Right atrium auricular region (tissue), 2 donors: ENCODE measurements at places on chromosomes 5 and 9. TPM values are rescaled to one million over a fixed set of nuclear protein-coding genes. Genes with fewer than 3 reads are reported as not detected.
A peak's percentile ranks its signal among the peaks of the same experiment; 100 is the strongest.

Gene SLCO6A1
- total RNA-seq: not detected

Gene PCDHGB4
- total RNA-seq: 6.4 TPM

Gene TICAM2
- total RNA-seq: 0.67 TPM

DNA sequence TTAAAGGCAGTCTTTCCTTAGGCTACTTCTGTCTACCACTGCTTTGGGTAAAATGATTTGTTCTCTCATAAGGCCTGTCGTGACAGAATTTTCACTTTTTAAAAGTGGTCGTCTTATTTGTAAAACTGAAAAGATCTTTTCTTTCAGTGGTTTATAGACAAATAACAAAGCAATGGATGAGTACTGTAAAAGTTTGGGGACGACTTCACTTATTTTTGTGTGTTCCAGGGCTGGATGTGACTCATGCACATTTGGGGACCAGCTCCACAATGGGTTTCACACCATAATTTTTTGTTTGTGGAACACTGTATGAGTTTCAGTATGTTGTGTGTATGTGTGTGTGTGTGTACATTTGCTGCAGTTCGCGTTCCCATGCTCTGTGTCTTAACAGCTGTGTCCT is 53.6 kb downstream of the ARHGAP26 start:
- no peak for DNase-seq

DNA sequence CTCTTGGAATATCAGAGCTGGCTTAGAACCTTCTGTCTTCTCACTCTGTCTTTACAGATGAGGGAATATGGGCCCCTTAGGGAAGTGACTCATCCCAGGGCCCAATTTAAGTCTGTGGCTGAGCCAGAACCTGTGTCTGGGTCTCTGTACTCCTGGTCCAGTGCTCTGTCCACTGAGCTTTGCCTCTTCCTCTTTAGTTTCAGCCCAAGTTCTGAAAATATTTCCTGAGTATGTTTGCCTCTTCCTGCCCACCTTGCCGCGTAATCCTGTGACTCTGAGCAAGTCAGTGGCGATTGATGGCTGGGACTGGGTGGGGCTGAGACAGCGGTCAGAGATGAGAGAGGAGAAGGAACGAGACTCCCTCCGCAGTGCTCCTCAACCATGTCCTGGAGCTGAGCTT is 7.8 kb downstream of the IER5L start:
- DNase-seq: no peak

- no peak for DNase-seq
Measured at GRCh38 chr9:36847781-36848673, 186.0 kb downstream of the PAX5 start.

- DNase-seq: no peak
Measured at GRCh38 chr5:171840711-171841522, 55.3 kb downstream of the SMIM23 start.

Gene SLC46A2
- 0.43 TPM for total RNA-seq

- DNase-seq: peak; percentile 78
Measured at GRCh38 chr5:141992349-141992963, 20.4 kb downstream of the GNPDA1 start.

Gene C8G
- total RNA-seq: not detected

Gene OR1Q1
- not detected for total RNA-seq

GRCh38 chr9:136997371-136997770 is 1.0 kb upstream of the CLIC3 start:
- DNase-seq: no peak

GRCh38 chr5:126516133-126516532 is 78.9 kb downstream of the ALDH7A1 start:
- DNase-seq: no peak

DNA sequence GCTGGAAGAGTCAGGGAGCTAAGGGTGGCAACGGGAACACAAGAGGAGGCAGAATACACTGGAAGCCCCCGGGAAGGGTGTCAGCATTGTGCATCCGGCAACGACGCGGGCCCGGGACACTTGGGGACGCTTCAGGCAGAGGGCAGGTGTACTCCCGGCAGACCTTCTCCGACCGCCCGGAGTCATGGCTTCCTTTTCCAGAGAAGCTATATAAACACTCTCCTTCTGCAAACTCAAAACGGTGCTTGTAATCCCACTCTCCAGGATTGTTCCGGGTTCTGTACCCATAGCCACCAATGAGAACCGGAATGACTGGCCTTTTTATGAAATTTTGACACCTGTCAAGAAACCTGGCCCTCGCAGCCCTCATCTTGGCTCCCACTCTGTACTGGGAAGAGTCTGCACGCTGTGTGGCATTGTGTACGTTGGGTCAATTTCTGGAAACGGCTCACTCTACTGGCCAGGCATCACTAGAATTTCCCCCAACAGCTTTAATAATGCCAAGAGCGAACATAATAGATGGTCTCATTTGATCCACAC is 462 bp upstream of the MCC start:
- DNase-seq: no peak

DNA sequence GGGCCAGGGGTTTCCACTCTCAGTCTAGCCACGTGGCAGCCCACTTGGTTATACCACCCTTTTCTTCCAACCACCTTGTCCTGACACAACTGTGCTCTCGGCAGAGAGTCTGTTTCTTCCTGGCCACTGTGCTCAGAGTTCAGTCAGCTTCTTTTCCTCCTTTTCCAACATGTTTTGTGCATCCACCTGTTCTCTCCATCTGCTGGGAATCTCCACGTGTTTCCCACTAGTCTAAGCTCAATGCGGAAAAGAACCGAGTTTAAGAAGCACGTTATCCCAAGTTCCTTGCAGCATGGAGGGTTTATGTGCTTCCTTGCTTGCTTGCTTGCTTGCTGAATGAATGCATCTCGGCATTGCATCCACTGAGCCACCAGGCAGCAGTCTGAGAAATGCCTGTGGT is 543.6 kb upstream of the DAP start:
- DNase-seq: no peak

Gene FER
- total RNA-seq: 10.6 TPM

DNA sequence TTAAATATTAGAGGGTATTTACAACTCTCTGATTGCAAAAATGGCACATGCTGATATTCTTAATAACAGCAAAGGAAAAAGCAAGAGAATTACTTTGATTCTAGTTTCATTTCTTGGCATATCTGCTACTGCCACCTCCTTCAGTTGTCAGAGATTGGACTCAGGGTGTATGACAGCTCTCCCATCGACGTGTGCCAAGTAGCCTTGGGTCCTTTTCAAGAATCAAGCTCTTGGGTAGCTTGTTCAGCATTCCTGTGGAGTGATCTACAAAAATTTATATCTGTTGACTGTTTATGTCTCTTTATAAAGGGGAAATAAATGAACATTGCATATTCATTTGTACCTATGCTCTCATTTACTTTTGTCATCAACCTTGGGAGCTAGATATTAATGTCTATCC is 315.6 kb downstream of the PRR16 start:
- no peak for DNase-seq

Gene NACC2
- 49.1 TPM for total RNA-seq

Gene ATG10
- 5.6 TPM for total RNA-seq

DNA sequence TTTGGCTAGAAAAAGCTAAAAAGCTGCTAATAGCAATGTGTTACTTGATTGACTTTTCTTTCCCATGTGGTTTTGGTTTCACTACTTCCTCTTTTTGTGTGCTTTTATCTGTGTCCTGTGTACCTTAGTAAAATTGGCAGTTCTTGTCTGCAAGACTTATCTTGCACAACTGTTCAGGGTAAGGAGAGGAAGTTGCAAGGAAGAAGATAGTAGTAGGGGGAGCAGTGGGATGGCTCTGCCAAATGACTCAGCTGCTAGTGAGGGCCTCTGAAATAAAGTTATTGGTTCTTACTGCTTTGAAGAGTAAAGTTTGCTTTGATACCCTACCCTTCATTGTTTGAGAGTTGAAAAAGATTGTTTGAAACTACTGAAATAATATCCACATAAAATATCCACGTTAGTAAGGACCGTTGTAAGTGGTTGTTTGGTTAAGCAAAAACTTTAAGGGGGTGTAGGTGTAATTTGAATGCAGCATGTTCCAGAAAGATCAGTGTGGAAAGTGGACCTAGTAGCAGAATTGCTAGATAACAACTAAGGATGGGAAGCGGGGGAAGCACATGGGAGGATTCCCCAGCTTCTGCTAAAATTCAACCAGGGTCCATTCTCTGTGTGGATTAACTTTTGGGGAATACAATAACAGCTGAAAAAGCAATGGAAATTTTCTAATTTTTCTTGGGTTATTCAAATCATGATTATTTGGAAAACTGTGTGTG is 123.5 kb downstream of the SCAMP1 start:
- no peak for DNase-seq

Gene SLC2A6
- total RNA-seq: 4.3 TPM

GRCh38 chr5:178435321-178436238 is 154.6 kb downstream of the COL23A1 start:
- peak; percentile 54 for DNase-seq

GRCh38 chr5:146390469-146390868 is 51.8 kb downstream of the POU4F3 start:
- no peak for DNase-seq

GRCh38 chr9:35923927-35924763 is 14.9 kb downstream of the SPAAR start:
- DNase-seq: peak; percentile 66

DNA sequence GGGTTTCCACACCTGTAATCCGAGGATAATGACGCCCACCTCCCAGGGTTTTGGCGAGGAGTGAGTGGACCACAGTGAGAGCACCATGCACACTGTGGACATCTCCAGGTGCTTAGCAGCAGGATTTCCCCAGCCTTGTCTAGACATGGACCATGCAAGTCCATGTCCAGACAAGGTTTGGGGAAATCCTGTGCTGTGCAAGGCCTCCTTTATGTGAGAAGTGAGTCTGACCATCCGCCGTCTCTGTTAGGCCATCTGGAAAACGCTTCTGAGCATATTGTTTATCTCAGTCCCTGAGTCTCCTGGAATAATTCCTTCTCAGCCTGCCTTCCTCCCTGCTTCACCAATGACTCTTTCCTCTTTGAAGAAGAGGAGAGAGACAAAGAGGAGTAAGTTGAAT is 26.2 kb upstream of the TNFAIP8 start:
- no peak for DNase-seq

- no peak for DNase-seq
Measured at GRCh38 chr5:136750224-136750862, 385.0 kb upstream of the TRPC7 start.

DNA sequence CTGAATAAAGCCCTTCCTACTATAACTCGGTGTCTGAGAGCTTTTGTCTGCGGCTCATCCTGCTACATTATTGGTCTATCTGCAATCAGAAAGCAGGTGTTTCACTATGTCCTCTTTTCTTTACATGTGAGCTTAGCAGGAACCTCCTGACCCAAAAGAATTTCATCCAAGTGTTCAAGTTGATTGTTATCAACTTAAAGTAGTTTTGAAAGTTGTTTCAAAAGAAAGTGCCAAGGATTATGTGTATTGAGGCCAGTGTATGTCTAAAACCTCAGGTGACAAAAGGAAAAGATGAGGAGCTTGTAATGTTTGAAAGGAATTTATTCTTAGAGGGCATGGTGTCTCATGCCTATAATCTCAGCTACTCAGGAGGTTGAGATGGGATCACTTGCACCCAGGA is 8.1 kb upstream of the SELENOP start:
- DNase-seq: no peak

- no peak for DNase-seq
Measured at GRCh38 chr9:124361128-124361527, 54.1 kb downstream of the PSMB7 start.

Gene LPAR1
- total RNA-seq: 48.2 TPM

Gene TMEFF1
- 0.37 TPM for total RNA-seq

DNA sequence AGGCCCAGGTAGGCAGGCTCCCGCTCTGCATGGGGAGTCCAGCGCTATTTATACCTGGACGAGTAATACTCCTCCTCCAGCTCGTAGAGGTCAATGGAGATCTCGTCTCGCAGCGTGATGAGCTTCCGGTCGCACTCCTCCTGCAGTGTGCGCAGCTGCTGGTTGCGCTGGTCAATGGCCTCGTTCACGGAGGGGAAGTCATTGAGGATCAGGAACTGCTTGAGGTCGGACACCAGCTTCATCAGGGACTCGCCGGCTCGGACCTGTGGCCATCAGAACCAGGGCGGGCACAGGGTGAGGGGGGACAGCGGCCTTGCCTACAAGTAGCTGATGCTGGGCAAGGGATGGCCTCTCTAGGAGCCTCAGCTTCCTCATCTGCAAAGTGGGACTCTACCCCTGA is 3.9 kb downstream of the MED22 start:
- no peak for DNase-seq

- DNase-seq: no peak
Measured at GRCh38 chr5:177511181-177511580, 1.6 kb upstream of the DOK3 start.

Gene TMEM267
- total RNA-seq: 10.4 TPM

DNA sequence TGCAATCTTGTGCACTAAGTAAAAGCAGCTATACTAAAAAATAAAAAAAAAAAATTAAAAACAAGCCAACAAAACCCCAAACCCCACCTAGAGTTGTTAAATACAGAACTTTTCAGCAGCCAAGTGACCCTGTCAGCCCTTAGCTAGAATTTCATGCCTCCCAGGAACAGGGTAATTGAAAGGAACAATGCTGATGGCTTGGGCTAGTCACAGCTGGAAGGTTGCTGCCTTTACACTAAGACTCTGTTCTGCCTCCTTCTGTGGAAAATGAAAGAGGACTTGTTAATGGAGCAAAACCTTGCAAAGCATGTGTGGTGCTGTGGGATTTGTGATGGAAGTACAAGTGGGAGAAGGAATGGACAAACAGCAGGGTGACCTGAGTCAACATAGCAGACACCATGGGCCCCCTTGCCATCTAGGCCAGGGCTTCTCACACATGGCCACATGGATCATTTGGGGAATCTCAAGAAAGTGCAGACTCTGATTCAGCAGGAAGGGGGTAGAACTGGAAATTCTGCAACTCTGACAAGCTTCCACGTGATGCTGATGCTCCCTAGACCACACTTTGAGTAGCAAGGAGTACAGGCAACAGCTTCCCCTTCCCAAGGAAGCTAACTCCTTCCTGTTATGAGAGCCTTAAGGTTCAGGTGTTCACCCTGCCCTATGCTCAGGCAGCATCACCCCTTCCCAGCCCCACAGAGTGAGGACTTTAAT is 14.9 kb upstream of the TMEM252 start:
- no peak for DNase-seq

DNA sequence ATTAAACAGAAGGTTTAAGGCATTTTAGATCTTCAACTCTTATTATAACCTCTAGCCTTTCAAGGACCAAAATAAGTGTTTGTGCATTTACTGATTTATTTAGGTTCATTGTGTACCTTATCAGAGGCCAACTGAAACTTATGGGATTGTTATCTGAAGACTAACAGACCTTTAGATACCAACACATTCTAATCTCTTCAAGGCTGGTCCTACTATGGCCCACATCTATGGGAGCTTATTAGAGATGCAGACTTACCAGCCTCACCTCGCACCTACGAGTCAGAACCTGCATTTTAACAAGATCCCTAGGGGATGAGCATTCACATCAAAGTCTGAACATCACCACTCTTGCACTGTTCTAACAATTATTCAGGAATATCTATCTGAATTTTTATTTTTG is 1.9 kb downstream of the IARS1 start:
- DNase-seq: no peak
